A172 (cell line): ENCODE measurements at places on chromosomes 16 and 17. TPM values are rescaled to one million over a fixed set of nuclear protein-coding genes. Genes with fewer than 3 reads are reported as not detected.

DNA sequence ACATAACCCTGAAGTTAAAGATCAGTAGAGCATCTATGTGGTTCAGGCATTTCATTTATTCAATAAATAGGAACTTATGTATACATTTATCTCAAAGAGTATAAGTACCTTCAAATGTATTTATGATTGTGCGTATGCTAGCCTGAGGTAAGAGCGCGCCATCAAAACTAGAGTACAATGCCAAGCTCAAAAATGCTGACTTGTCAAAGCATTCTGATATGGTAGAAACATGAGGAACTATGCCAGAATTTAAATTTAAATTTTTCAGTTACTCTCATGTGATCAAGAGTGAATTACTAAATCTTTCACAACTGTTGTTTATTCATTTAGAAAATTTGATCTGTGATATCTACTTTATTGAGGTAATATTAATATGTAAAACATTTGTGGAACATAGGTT lies 225.5 kb upstream of the CDH8 start:
- DNase-seq, result no peak

The NAE1 gene
- 103 and 137 TPM in 2 replicates for total RNA-seq

DNA sequence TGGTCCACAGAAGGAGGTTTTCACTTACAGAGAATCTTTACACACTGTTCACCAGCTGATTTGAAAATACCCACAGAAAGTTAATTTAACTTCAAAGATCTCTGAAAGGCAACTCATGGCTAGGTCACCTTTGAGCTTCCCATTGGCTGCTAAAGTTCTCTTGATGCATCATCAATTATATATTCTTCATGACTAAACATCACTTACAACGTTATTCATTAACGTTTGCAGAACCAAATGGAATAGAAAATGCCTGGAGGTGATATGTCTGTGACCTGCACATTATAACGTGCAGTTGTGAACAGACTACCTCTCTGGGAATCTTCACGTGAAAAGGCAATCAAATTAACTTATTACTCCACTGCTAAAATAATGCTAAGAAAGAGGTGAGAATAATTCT lies 238.5 kb downstream of the ZFHX3 start:
- no peak for DNase-seq

DNA sequence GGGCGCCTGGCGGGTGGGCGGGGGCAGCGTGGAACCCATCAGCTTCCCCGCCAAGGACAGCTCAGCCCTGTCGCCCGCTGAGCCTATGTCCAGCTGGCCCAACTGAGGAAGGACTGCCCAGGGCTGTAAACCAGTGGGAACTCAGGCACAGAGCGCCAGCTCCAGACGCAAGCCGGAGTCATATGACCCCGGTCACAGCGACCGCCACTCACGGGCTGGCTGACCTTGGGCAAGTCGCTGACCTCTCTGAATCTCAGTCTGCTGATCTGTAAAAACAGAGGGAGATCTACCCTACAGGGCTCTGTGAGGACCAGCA lies 170.0 kb downstream of the C16orf78 start:
- no peak for DNase-seq

The BIRC5 gene
- 174 and 237 TPM in 2 replicates for total RNA-seq

The NPIPA3 gene
- 0.50 and 0.72 TPM in 2 replicates for total RNA-seq

DNA sequence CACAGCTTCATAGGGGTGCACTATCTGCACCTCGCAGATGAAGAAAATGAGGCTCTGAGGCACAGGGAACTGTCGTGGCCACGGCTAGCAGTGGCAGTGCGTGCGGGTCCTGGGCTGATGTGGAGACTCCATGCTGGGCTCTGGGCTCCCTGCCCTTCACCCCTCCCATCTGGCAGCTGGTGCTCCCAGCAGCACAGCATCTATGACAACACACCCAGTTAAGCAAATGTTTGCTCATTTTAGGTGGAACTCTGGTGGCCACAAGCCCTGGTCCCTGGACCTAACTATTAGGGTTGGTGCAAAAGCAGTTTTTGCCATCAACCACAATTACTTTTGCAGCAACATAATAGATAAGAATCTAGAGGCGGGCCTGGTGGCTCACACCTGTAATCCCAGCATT lies 30.9 kb downstream of the IFT140 start:
- no peak for DNase-seq

- DNase-seq, result no peak
These were observed 14.9 kb downstream of the TMEM114 start for GRCh38 chr16:8575399-8575798.

- DNase-seq, result no peak
These were observed 7.5 kb downstream of the RSL1D1 start for GRCh38 chr16:11843861-11844260.

The WFDC1 gene
- not detected in 2 replicates for total RNA-seq

DNA sequence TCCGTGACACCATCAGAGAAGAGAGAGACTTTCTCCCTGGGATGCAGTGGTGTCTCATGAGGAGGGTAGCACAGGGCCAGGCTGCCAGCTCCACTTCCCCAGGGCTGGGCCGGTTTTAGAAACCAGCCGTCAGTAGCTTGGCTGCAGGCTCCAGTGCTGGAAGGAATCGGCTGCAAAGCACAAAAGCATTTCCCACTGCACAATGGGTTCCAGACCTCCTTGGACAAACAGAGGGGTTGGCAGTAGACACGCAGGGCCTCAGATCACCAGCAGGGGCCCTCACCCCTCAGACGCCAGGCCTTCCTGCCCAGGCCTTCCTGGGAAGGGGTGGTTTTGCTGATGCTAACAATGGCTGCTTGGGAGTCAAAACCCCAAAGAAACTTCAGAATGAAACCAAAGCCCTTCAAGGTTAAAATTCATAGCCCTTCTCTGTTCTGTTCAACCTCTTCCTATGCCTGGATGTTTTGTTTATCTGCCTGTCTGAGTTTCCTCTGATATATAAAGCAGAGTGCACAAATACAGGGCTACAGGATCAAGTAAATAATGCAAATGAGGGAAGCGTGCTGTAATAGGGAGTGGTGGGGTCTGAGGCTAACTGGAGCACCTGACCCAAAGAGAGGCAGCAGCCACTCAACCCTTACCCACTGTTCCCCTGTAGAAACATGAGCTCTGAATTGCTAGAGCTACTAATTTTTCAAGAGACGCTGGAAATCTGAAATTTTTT lies 26.2 kb downstream of the TEKT5 start:
- peak; percentile 9 for DNase-seq

The TP53 gene
- total RNA-seq, result 99.3 and 107 TPM in 2 replicates

The ZNF385C gene
- total RNA-seq, result not detected in 2 replicates

- no peak for DNase-seq
These were observed at the start of gene KCNJ16 for GRCh38 chr17:70074956-70075355. TSS of gene KCNJ16 (plus strand) at chr17:70075225. CDS start at chr17:70132088, 56,863 bp downstream.

The DNAH9 gene
- total RNA-seq, result not detected in 2 replicates

DNA sequence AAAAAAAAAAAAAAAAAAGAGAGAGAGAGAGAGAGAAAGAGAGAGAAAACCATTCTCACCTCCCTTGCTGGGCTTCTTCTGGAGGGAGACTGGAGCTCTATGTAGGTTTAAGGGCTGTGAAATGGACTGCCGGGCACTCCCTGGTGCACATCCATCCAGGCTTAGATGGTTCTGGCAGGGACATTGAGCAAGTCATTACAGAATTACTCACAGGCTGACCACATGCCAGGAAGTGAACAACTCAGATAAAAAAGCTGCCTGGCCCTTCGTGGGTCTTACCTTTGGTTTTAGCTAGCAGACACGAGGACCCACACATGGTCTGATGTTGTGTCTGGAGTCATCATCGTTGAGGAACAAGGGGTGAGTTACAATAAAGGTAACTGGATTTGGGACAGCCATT lies 847.4 kb upstream of the EEF2KMT start:
- no peak for DNase-seq
